Inflammatory macrophage treated with lipopolysaccharide for 4 hours (primary cell): ENCODE measurements at places on chromosomes 13 and 19.

- DNase-seq, result peak; percentile 93
Observed at GRCh38 chr19:4051175-4052101, 15.3 kb downstream of the ZBTB7A start.

- peak; percentile 86 for DNase-seq
Observed at GRCh38 chr13:30421093-30422053, 920 bp upstream of the UBE2L5 start.

GRCh38 chr19:7069904-7070226, 362 bp downstream of the ZNF557 start:
- no peak for DNase-seq

DNA sequence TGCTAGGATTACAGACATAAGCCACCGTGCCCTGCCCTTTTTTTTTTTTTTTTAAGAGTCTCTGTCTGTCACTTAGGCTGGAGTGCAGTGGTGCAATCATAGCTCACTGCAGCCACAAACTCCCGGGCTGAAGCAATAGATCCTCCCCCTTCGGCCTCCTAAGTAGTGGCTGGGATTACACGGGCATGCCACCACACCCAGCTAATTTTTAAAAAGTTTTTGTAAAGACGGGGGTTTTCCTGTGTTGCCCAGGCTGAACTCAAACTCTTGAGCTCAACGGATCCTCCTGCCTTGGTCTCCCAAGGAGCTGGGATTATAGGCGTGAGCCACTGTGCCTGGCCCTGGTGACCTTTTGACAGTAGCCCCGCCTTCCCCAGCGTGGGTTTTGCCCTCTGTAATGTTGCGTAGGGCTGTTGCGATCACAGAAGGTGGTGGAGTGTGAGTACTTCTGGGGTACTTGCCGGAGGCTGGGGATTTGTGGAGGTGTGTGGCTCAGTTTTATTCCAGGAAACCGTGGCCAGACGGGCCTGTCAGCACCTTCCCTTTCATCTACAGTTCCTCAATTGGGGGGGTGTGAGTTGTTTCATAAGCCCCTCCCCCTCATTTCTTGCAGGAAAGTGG, 11.6 kb upstream of the RETN start:
- peak; percentile 98 for DNase-seq

DNA sequence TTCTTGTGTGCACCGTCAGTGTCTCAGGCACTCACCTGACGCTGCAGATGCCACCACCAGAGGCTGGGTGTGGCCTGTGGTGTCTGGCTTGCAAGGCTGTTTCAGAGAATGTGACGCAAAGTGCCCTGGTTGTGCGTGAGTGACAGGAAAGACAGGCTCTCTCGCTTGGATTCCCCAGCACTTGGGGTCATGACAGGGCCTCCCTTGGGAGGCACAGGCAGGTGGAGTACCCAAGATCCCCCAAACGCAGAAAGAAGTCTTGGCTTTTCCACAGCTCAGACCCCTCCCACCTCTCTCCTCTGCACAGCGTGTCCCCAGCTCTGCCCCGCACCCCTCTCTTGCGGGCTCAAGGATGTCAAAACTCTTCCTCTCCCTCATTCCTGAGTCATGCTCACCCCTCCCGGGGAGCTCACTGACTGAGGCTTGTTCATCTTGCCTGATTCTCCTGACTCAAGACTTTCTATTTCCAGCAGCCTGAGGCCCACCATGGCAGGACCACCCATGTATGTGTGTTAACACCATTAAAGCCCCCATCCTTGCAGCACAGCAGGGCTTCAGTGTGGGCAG, 21.0 kb downstream of the DHX34 start:
- DNase-seq, result peak; percentile 87

- DNase-seq, result peak; percentile 30
Observed at GRCh38 chr19:8504919-8505318, 2.5 kb upstream of the PRAM1 start.

DNA sequence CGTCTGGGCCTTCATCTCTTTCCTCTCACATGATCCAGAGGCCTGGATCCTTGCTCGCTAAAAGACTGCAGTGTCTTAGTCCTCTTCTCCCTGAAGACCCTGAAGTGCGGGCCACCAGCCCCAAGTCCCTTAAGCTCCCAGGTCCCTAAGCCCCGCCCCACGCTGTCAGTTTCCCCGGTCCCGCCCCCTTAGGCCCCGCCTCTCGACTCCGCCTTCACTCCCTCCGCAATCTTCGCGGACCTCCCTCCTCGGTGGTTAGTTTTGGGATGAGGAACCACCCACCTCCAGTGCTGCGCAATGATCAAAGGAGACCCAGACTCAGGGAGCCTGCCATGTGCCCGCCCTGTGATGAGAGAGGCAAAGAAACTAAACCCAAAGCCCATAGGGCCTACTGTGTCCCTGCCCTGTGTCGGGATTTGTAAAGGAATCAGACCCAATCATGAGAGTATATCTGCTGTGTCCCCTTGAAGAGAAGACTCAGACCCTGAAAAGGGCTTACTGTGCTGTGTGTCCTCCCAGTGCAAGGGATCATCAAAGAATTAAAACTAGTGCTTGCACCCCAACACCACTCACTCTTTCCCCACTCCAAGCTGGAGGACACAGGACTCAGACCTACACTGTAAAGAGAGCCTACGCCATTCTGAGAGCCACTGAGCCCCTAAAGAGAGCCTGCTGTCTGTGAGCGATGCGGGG, 3.0 kb upstream of the COX6B1 start:
- peak; percentile 74 for DNase-seq

- DNase-seq, result no peak
Observed at GRCh38 chr13:29509999-29510589, 85.4 kb downstream of the SLC7A1 start.
